ENCODE measurements at places on chromosomes 16 and 17.

GRCh38 chr17:80365001-80365965 is 49.7 kb upstream of the ENDOV start:
- no peak for DNase-seq

GRCh38 chr16:29310852-29311314 is 95.6 kb downstream of the NPIPB11 start:
- DNase-seq = no peak

GRCh38 chr16:55487048-55487803 is 8.2 kb downstream of the MMP2 start:
- no peak for DNase-seq

DNA sequence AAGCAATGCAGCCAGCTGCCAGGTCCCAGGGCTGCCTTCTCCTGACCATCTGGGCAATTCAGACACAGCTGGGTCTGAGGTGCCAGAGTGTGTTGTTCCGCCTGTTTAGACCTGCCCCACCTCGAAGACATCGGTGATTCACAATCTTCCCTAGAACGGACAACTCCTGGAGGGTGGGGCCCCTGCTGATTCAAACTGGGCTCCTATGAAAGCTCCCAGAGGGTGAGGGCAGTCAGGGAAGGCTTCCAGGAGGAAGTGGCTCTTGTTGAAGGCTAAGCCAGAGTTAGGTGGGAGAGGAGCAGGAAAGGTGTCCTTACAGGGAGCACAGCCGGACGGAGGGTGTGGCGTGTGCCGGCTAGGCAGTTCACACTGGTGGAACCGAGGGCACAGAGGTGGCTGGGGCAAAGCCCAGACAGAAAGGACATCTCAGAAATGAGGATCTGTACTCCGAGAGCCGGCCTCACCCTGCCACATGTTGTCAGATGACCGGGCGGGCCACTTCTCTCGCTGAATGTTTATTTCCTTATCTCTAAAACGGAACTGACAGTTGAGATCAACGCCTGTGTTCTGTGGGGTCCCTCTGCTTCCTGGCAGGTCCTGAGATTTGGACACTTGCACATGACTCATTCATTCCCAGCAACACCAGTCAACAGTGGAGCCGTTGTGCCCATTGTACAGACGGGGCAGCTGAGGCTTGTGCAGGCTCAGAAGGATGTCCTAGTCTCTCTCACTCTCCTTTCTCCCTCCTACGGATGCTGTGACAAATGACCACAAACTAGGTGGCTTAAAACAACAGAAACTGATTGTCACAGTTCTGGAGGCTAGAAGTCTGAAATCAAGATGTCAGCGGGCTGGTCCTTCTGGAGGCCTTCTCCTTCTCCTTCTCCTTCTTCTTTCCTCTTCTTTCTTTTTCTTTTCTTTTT is 26.9 kb upstream of the LITAF start:
- DNase-seq = peak; percentile 21

Measured in stimulated activated CD8-positive, alpha-beta memory T cell treated with anti-CD3 and anti-CD28 coated beads, Interleukin-7, amount 100 ng/mL, for 4 hours (primary cell).